ENCODE measurements at places on chromosomes 6 and 20.

- no peak for DNase-seq
These were observed 47.4 kb upstream of the RNGTT start for GRCh38 chr6:89010825-89011224.

DNA sequence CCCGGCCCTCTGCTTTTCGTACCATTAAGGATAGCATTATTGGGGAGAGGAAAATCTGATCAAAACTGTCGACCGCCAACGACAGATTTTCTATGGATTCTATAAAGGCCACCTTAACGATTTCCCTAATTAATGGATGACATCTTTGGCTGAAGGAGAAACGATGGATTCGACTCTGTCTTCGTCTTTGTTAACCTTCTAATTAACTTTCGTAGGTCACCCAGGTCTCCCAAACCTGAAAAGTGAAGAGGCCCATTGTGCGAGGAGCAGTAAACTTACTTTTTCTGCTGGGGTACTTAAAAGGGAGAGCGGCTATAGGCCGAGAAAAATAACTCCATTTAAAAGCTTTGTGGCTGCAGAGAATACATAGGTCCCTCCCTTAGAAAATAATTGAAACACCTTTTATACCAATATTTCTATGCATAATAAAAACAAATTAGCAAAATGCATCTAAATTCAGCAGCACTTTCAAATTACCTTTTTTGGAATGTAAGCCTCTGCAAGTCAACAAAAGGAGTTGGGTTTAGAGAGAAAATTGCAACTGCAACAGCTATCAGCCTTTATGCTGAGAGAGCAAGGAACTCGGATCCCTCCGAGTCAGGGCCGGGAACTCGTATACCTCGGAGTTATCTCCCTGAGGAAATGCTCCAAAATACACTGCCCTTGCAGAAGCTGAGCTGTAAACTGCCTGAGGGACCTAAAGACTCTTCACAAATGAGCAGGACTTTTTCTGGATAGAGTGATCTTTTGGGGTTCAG is 31.4 kb upstream of the NR2E1 start:
- DNase-seq = no peak

- no peak for DNase-seq
These were observed 11.9 kb upstream of the CST8 start for GRCh38 chr20:23479043-23479442.

DNA sequence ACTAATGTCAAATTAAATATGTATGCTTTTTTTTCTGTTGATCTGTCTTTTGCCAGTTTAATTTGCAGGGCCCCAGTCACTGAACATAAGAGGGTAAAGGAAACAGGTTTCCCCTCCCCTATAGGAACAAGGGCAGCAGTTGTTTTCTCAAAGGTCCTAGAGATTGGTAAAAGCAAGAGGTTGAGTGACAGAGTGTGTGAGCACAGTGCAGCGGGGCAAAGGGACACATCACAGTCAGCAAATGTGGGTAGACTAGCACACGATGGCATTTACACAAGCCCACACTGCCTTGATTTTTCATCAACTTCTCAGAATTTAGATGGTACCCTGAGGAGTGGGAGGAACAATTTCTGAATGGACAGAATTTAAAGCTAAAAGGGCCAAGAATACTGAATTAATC is 138.7 kb upstream of the MYLIP start:
- no peak for DNase-seq

GRCh38 chr6:102381203-102381602 is 987.7 kb downstream of the GRIK2 start:
- no peak for DNase-seq

- DNase-seq = no peak
These were observed 94.2 kb upstream of the SRSF6 start for GRCh38 chr20:43363506-43363905.

DNA sequence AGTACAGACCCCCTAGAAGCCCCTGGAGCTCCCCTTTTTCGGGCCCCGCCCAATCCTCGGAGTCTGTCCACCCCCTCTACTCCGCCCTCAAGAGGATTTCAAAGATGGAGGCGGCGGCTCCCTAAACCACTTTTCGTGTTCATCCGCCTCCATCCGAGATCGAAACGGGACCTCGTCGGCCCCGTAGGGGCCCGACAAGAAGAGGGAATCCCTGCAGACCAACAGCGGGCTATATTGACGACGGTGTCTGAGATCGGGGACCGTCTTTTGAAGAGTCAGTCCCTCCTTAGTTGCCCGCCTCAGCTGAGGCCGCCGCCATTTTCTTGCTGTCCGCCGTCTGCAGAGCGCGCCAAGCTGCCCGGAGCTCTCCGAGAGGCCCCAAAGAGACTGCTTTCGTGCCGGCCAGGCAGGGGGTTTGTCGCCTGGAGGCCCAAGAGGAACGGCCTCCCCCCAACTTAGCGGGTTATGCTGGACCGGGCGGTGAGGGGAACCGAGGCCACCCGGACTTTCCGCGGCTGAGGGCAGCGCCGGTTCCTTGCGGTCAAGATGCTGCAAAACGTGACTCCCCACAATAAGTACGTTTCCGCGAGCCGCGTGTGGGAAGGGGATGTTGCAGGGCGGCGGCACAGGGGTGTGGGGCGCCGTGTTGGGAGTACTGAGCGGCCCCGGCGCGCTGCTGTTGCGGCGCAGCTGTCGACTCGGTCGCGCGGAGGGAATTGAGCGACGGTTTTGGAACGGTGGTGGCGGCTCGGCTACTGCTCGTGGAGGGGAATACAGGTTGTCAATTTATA is 4.2 kb downstream of the BRD2 start:
- peak; percentile 35 for DNase-seq

- DNase-seq = no peak
These were observed 296.8 kb upstream of the TSHZ2 start for GRCh38 chr20:52675375-52675774.

GRCh38 chr6:40798069-40798770 is 211.1 kb upstream of the LRFN2 start:
- DNase-seq = no peak

- no peak for DNase-seq
These were observed 197.7 kb downstream of the CD109 start for GRCh38 chr6:73893696-73894095.
